ENCODE measurements at places on chromosomes 4 and X. TPM values are rescaled to one million over a fixed set of nuclear protein-coding genes. Genes with fewer than 3 reads are reported as not detected.

EFHC2 gene
- 0.29 TPM for total RNA-seq

GAGE12E gene
- total RNA-seq: not detected

PCDH19 gene
- 5.2 TPM for total RNA-seq

DNA sequence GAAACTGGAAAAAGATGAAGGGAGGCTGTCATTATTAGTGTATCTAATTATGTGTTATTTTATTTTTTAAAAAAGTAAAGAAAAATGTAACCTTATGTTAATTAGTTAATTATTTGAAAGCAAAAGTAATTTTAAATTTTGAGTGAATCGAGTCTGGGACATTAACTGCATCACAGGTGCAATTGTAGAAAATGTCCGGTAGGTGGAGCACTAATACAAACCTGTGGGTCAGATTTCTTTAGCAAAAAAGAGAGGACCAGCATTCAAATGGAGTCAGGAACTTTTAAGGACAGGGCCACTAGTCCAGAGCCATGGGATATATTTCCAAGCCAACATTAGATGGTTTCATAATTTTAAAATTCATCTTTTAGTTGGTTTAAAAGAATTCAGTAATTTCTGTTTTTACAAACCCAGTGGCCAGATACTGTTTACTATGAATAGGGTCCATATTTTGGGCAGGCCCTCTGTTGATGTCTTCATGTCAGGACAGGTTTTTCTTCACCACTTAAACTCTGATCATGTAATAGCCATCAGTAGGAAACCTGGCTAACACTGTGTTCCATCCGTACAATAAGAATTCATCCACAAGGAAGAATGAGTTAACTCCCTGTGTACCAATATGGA, 27.2 kb downstream of the BST1 start:
- no peak for DNase-seq

Measured in mesenteric fat pad (tissue), 1 donor.